ENCODE measurements at places on chromosomes 5 and 9.

GRCh38 chr5:180041301-180042274 is 30.0 kb downstream of the RNF130 start:
- no peak for DNase-seq

DNA sequence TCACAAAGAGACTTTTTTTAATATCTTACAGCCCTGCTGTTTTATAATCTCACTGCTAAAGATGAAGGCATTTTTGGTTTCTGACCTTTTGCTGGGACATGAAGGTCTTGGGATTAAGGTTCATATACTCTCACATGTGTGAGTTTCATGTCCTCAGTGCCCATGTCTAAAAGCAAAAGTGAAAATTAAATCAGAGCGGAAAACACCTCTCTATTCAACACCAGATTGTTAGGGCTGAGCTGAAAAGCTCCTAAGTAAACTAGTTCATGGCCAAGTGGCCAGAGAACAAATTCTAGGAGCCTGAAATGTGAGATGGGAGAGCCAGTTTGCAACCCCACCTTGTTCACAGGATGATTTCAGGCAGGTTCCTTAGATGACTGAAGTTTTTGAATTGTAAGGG is 110.9 kb downstream of the GRIA1 start:
- DNase-seq = no peak

DNA sequence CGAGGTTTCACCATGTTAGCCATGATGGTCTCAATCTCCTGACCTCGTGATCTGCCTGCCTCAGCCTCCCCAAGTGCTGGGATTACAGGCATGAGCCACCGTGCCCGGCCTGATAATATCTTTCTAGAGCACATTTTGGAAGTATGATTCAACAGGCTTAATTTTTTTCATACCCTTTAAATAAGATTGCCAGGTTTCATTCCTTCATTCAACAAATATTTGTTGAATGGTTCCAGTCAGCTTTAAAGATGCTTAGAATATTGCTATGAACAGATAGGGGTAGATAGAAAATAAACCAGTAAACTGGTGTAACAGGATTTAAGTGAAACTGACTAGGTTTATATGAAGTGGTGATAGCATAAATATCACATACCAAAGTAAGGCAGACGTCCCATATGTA is 41.3 kb downstream of the DMXL1 start:
- no peak for DNase-seq

DNA sequence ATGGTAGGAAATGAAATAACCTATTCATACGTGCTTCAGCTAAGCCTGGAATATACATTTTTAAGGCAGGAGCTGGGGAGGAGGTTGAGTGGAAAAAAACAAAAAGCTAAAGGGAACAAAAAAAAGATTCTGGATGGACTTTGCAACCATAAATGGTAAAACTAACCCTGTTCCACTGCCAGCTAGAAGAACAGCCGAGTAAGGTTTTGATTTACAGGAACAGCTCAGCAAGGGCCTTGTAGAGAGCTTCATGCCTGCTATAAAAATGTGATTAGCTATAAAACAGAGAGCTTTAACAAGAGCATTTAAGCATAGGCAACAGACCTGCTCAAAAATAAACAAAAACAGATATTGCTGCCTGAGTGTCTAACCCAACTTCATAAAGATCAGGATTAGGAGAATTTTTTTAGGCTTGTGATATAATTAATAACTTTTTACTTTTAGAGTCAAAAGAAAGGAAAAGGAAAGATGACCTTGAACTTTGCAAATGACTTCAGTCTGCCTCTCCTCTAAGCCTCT is 194.8 kb downstream of the FBXL7 start:
- DNase-seq = no peak

GRCh38 chr5:56460681-56461191 is 227.6 kb upstream of the ANKRD55 start:
- DNase-seq = no peak

GRCh38 chr9:130149654-130150286 is 22.4 kb upstream of the NCS1 start:
- DNase-seq = no peak

All from smooth muscle cell of the brain vasculature (primary cell).